ENCODE measurements at places on chromosomes 6 and 20. TPM values are rescaled to one million over a fixed set of nuclear protein-coding genes. Genes with fewer than 3 reads are reported as not detected.

Gene OLIG3
- total RNA-seq, result not detected

Gene PSORS1C2
- not detected for total RNA-seq

Gene BTN1A1
- total RNA-seq, result not detected

Gene COL9A1
- total RNA-seq, result not detected

Gene ULBP1
- 0.94 TPM for total RNA-seq

Gene GDAP1L1
- not detected for total RNA-seq

Gene IL20RA
- total RNA-seq, result not detected

Gene MAFB
- 0.79 TPM for total RNA-seq

Gene SYCP2
- total RNA-seq, result 0.30 TPM

Gene RCAN2
- 0.80 TPM for total RNA-seq

Gene TPBG
- total RNA-seq, result 9.5 TPM

Gene GNMT
- total RNA-seq, result not detected

Gene OPRM1
- not detected for total RNA-seq

Gene DDX43
- 0.53 TPM for total RNA-seq

Gene ENPP4
- total RNA-seq, result 8.2 TPM

Gene SLC16A10
- not detected for total RNA-seq
